ENCODE measurements at places on chromosomes 5 and 9. TPM values are rescaled to one million over a fixed set of nuclear protein-coding genes. Genes with fewer than 3 reads are reported as not detected.

DNA sequence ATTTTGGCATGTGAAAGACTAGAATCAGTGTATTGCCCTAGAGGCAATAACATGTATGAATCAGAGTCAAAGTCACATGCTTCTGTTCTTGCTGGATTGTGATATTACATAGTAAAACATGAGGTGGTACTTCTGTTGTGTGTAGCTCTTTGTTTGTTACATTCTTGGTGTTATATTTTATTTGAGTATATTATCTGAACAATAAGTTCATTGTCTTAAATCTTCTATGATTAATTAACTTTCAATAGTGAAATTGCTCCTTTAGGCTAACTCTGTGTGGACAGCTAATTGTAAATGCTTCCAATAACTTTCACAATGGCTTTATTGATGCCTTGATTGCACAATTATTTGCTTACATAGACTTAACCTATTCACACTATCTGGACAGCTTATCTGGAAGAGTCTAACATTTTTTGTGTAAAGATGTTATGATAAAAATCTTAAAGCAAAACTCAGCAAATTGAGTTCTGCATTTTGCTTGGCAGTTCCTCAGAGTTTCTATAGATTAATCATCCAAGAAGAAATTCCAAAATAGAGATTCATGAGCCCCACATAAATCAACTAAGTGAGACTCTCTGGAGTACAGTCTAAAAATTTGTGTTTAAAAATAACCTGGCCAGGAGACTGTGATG lies 239.6 kb upstream of the TUSC1 start:
- DNase-seq = peak; percentile 13

GRCh38 chr5:147882586-147883313 lies 4.2 kb downstream of the SCGB3A2 start:
- DNase-seq = no peak

GRCh38 chr9:70921136-70921535 lies 200.3 kb downstream of the TRPM3 start:
- DNase-seq = no peak

DNA sequence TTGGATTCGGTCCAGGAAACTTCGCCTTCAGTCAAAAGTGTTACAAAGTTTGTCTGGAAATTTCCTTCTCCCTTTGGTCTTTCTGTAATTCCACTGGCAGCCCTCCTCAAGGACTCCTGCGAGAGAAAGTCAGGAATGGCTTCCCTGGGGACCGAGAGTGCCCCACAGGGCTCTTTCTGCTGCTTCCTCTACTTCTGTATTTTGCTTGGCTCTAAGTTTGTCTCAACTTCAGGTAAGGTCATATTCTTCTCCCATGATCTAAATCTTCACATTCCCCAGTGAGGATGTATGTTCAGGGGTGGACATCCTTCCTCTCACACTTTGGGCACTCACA lies 10.3 kb upstream of the RIOK2 start:
- no peak for DNase-seq

DNA sequence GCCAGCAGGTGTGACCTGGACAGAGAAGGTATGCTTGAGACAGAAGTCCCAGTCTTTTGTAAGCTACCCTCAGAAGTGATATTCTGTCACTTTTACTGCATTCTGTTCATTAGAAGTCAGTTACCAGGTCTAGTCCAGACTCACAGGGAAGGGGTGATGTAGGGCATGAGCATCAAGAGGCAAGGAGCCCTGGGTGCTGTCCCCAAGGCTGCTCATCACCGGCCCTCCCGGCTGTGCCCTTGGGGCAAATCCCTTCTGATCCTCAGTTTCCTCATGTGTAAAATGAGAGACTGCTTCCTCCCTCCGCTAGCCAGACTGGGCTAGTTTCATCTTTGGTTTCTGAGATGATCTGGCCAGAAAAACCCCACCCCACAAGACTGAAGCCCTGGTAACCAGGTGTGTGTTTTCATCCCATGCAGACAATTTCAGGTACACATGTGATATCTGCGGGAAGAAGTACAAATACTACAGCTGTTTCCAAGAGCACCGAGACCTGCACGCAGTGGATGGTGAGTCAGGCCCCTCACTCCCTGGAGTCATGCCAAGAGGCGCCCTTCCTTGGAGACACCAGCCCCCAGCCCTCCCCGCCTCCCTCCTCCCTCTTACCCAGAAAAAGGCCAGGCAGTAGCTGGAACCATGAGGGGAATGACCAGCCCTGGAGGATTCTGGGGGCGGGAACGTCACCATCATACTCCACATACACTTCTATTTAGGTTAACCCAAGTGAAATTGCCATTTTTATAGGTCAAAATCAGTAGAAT lies 71.0 kb downstream of the AMBP start:
- no peak for DNase-seq

HRCT1 gene
- total RNA-seq = not detected

Data from A172 (cell line).